ENCODE measurements at places on chromosomes 4 and X. TPM values are rescaled to one million over a fixed set of nuclear protein-coding genes. Genes with fewer than 3 reads are reported as not detected.

Gene TLL1
- 0.46 TPM for total RNA-seq

Gene TKTL2
- total RNA-seq: not detected

Gene CDS1
- 18.3 TPM for total RNA-seq

Gene MAGEC1
- not detected for total RNA-seq

Gene CLDN2
- total RNA-seq: not detected

Gene PCYT1B
- total RNA-seq: 27.2 TPM

Gene DGKK
- 2.9 TPM for total RNA-seq

Gene SCFD2
- total RNA-seq: 12.4 TPM

DNA sequence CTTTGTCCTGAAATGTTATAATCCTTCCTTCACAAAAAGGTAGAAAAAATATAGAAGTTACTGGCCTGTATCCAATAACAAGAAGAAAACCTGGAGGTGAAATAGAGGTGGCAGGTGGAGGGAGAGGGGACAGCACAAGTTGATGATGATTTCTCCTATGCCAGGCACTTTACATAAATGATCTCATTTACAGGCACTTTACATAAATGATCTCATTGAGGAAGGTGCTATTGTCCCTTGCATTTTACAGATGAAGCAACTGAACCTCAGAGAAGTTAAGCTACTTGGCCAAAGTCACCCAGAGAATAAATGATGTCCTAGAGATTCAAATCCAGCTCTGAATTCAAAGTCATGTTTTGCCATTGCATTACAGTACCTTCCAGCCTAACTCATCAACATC lies 7.1 kb upstream of the OPHN1 start:
- no peak overlapping the region for H3K4me3 ChIP-seq
- H3K27ac ChIP-seq: no peak overlapping the region
- no peaks in the 10 kb centered on the region for H3K27me3 ChIP-seq
- no peaks in the 10 kb centered on the region for H3K36me3 ChIP-seq
- no peaks in the 10 kb centered on the region for H3K4me1 ChIP-seq

DNA sequence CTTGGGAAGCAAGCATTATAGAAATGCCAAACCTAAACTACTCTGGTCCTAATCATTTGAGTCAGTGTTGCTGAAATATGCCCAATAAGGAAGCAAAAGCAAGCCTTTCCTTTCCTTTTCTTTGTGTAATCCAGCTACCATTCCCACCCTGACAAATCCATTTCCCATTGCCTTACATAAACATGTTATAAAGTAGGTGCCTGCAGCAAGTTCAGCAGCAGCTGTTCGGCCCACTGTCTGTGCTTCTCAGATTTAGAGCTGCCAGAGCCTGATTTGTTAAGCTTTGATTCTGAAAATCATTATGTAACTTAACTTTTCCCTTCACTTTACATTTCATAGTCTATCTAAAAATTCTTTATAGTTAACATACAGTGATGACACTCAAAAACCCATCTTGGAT lies 148.6 kb downstream of the EPHA5 start:
- H3K4me3 ChIP-seq: no peak overlapping the region
- no peak overlapping the region for H3K27ac ChIP-seq

DNA sequence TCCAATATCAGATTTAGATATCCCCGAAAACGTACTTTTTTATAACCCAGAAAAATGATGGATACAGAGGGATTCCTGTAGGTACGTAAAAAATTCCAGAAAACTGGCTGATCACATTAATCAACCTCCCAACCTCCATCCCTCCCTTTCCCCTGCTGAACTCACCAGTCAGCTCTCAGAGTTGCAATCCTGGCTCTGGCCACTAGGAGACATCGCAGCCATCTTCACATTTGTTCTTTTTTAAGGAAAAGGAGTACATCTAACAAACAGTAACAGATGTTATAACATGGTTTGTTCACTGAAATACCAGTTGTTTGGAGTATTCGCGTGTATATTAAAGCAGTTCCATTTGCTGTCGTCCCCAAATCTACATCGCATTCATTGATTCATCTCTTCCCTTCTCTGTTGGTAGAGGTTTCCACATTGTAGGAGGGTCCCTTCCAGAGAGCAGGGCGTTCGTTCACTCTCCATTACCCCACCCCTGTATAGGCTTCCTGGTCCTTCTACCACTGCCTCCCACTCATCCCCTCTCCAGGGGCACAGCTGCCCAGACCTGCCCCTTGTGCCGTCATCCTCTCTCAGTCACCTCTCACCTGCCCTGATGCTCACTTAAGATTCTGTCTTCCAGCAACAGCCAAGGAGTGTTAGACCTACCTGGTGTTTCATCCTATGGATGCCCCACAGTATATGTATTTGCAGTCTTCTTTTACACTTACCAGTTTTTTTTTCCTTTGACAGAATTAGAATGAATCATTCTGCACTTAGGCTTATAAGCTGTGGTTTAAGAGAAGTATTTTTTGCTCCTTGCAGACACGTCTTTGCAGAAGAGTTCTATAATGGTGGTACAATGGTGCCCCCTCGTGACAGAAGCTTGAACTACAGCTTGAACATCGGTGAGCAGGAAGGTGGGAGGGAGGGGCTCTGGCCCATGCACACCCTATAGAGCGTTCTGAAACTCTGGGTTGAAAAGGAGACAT lies 36.8 kb upstream of the RAB40AL start:
- DNase-seq: peak; percentile 76
- H3K27me3 ChIP-seq: no peaks in the 10 kb centered on the region
- no peak overlapping the region for H3K27ac ChIP-seq
- H3K4me3 ChIP-seq: no peak overlapping the region
- peaks cover 4% of the 10 kb centered on the region for H3K4me1 ChIP-seq

GRCh38 chr4:157992038-157992705 lies 180.7 kb downstream of the GASK1B start:
- H3K4me1 ChIP-seq: 0 out of 2 replicates have a peak, but pooled peaks cover 3% of the 10 kb centered on the region
- H3K27me3 ChIP-seq: no peaks in the 10 kb centered on the region
- H3K36me3 ChIP-seq: no peaks in the 10 kb centered on the region
- no peak overlapping the region for H3K27ac ChIP-seq

GRCh38 chr4:43587758-43588157 lies 695.2 kb downstream of the GRXCR1 start:
- no peak for DNase-seq
- no peaks in the 10 kb centered on the region for H3K4me1 ChIP-seq
- no peaks in the 10 kb centered on the region for H3K36me3 ChIP-seq
- H3K27me3 ChIP-seq: no peaks in the 10 kb centered on the region

DNA sequence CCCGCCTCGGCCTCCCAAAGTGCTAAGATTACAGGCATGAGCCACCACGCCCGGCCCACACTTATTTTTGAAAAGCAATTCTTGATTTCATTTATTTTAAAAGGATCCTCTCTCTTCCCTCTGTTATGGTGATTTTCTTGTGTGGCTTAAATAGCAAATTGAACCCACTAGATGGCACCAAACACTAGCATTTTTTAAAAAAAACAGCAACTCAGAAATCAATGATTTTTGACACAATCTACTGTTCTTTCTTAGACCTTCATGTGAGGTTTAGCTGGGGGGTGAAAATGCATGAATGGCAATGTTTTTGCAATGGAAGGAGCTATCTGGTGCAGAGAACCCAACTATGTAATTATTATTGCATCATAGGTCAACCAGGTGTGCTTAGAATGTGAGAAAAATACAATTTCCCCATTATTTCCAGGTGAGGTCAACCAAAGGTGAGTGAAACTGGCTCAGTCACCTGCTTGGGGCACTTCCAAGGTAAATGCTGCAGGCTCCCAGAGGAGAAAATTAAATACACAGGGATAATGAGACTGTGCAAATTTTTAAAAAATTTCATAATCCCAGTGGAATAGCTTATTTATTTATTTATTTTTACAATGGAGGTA lies 226.7 kb upstream of the PRKX start:
- DNase-seq: no peak
- peaks cover 2% of the 10 kb centered on the region for H3K27me3 ChIP-seq
- H3K27ac ChIP-seq: no peak overlapping the region
- peaks cover 4% of the 10 kb centered on the region for H3K4me1 ChIP-seq

GRCh38 chr4:174378951-174379350 lies 95.2 kb downstream of the CEP44 start:
- peaks cover 66% of the 10 kb centered on the region for H3K4me1 ChIP-seq
- no peak overlapping the region for H3K4me3 ChIP-seq
- no peak for DNase-seq
- peaks cover 10% of the 10 kb centered on the region for H3K36me3 ChIP-seq
- peaks cover 25% of the 10 kb centered on the region for H3K27me3 ChIP-seq

DNA sequence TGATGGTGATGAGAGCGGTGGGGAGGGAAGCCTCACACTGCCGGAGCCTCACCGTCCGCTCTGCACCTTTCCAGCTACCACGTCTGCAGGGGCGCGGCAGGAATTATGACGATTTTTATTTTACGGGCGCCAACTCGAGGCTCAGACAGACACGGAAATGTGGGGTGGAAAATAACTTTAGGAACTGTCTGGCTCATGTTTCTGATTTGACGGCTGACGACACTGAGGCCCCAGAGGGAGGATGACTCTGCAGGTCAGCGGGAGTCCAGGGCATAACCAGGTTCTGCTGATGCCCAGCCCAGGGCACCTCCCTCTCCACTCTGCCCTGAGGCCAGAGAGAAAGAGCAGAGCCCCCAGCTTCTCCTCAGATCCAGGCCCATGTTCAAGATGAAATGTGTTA lies 43.9 kb downstream of the C4orf50 start:
- H3K27me3 ChIP-seq: no peaks in the 10 kb centered on the region
- peaks cover 25% of the 10 kb centered on the region for H3K4me1 ChIP-seq
- no peak overlapping the region for H3K27ac ChIP-seq
- H3K36me3 ChIP-seq: no peaks in the 10 kb centered on the region
- no peak overlapping the region for H3K4me3 ChIP-seq

DNA sequence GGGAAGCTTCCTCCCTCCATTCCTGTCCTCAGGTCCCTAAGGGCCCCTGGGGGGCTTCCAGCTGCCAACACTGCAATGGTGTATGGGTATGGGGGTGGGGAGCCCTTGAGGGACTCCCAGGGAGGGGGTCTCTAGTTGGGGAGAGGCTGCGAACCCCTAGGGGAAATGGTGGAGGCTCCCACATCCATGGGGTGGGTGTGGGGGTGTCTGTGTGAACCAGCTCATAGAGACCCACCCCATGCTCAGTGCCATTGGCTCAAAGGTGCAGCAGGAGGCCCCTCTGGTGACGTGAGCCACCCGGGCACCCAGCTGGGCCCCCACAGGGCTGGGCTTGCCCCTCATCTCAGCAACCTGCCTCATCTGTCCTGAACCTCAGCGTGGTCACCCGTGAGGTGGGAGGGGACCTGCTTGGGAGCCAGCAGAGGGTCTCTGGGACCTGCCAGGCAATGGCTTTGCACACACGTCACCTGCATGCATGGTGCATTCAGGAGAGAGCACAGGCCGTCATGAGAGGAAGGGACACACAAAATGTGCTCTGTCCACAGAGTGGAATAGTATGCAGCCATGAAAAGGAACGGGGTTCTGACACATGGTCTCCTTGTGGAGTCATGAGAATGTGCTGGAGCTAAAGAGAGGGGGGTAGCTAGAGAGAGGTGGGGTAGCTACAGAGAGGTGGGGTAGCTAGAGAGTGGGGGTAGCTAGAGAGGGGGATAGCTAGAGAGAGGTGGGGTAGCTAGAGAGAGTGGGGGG lies 22.7 kb upstream of the PLCXD1 start:
- no peaks in the 10 kb centered on the region for H3K36me3 ChIP-seq
- H3K4me1 ChIP-seq: peaks cover 10% of the 10 kb centered on the region
- no peak overlapping the region for H3K27ac ChIP-seq
- no peaks in the 10 kb centered on the region for H3K27me3 ChIP-seq

GRCh38 chrX:50168241-50168687 lies 32.5 kb downstream of the AKAP4 start:
- peaks cover 8% of the 10 kb centered on the region for H3K4me1 ChIP-seq
- H3K4me3 ChIP-seq: no peak overlapping the region
- no peak overlapping the region for H3K27ac ChIP-seq

DNA sequence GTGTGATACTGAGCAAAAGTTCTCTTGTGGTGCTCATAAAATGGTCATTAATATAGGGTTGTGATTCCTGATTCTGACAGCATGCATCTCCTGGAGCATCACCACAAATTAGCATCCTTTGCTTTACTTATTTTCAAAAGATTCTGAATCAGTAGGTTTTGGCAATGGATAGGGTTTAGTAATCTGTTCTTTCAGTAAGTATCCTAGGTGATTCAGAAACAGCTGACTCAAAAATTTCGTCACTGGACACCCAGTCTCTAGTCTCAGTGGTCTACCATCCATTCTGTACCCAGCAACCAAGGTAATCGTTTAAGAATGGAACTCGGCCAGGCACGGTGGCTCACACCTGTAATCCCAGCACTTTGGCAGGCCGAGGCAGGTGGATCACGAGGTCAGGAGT lies 4.1 kb downstream of the CBLL2 start:
- H3K27ac ChIP-seq: no peak overlapping the region
- H3K4me3 ChIP-seq: no peak overlapping the region

GRCh38 chrX:88170553-88170952 lies 576.5 kb upstream of the CPXCR1 start:
- H3K4me1 ChIP-seq: no peaks in the 10 kb centered on the region
- H3K27me3 ChIP-seq: no peaks in the 10 kb centered on the region
- no peak for DNase-seq
- no peak overlapping the region for H3K4me3 ChIP-seq
- H3K27ac ChIP-seq: no peak overlapping the region
- peaks cover 7% of the 10 kb centered on the region for H3K36me3 ChIP-seq

GRCh38 chr4:56469489-56470210 lies 2.2 kb downstream of the SRP72 start:
- H3K4me1 ChIP-seq: peaks cover 30% of the 10 kb centered on the region
- no peak for DNase-seq
- H3K27me3 ChIP-seq: no peaks in the 10 kb centered on the region
- peaks cover 47% of the 10 kb centered on the region for H3K36me3 ChIP-seq

DNA sequence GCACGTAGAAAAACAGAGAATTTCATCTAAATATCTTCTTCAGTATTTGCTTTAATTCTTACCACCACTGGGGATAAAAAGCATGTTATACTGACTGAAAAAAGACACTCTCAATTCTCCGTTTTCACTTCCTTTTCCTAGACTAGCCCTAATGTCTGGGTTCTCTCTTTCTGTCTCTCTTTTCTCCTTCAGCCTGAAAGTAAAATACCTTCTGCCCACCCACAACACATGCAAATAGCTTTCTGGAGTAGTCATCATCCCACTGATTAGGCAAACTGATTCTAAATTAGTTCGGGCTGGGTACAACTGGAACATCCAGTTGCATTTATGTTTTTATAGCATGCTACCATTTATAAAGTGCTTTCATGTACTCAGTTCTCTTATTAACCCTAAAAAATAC lies 142.4 kb upstream of the ANKRD50 start:
- no peak for DNase-seq
- H3K4me3 ChIP-seq: no peak overlapping the region
- no peaks in the 10 kb centered on the region for H3K36me3 ChIP-seq
- H3K4me1 ChIP-seq: no peaks in the 10 kb centered on the region

DNA sequence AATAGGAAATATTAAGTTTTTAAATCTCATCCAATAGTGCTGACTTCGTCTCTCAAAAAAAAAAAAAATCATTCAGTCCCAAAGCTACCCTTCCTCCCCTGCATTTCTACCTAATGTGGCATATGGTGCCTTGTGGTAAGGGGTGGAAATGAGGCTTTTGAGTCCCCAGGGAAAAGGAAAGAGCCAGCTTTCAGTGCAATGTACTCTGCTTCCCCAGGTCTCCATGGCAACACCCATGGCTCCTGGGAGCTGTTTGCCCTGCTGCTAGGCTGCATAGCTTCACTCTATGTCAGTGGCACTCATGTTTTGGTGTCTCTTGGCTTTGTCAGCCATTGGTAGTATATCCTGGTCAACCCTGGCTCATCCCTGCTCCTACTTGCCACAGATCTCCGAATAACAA lies 175.9 kb downstream of the SLC39A8 start:
- peaks cover 4% of the 10 kb centered on the region for H3K4me1 ChIP-seq
- no peaks in the 10 kb centered on the region for H3K36me3 ChIP-seq
- DNase-seq: peak; percentile 20
- no peak overlapping the region for H3K27ac ChIP-seq
- H3K27me3 ChIP-seq: no peaks in the 10 kb centered on the region

- no peaks in the 10 kb centered on the region for H3K27me3 ChIP-seq
- no peak for DNase-seq
- no peak overlapping the region for H3K27ac ChIP-seq
- H3K4me3 ChIP-seq: no peak overlapping the region
- no peaks in the 10 kb centered on the region for H3K36me3 ChIP-seq
- H3K4me1 ChIP-seq: peaks cover 2% of the 10 kb centered on the region
These were observed 122.3 kb upstream of the TMEM164 start for GRCh38 chrX:109880629-109881028.

Measured in WTC11 (cell line).